ENCODE measurements at places on chromosomes 2 and 18. TPM values are rescaled to one million over a fixed set of nuclear protein-coding genes. Genes with fewer than 3 reads are reported as not detected.
A peak's percentile ranks its signal among the peaks of the same experiment; 100 is the strongest.

The CD207 gene
- not detected for total RNA-seq

DNA sequence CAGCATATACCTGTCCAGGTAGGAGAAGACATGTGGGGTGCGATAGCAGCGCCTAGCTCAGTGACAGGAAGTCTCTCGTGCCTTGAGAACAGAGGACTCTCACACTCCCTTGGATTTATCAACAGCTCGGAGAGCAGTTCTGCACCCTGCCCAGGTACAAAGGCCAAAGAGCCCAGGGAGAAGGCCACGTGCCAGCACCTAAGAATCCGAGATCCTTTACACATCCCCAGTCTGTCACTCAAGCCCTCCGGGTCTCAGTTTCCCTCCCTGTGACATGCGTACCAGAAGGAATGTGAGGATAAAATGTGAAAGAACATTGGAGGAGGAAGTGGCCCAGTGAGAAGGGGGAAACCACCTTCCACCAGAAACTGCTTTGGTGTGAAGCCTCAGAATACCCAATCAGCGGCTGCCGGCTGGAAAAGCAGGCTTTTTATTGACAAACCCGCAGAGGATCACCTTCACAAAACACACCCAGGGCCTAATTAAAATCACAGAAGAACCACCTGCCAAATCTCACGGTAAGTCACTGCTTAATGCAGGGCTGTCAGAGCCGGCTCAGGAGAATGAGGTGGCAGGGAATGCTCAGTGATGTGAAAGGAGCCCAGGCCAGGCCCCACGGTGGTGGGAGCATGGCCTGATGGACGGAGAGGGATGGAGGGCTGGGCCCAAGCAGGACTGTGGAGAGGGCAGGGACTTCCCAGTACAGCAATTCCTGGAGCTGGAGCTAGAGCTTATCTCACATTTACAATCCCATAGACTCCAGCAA lies 66.3 kb downstream of the MYO5B start:
- DNase-seq = no peak

DNA sequence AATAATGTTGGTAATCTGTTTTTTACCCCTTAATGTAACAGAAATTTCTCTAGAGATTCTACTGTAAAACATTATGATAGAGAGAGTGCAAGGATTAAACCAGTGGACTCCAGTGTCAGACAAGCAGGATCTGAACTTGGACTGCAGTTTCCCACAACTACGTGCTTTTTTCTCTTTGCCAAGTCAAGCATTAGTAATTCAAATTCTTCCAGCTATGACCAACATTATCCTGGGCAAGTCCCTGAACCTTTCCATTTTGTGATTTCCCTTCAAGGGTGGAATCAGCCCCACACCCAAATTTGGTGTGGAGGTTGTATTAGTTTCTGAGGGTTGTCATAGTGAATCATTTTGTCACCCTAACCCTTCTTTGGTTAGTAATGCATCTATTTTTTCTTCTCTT lies 482.0 kb downstream of the ZNF516 start:
- DNase-seq = no peak

- DNase-seq = no peak
Observed at GRCh38 chr2:219997341-219997851, 370.0 kb downstream of the SLC4A3 start.

DNA sequence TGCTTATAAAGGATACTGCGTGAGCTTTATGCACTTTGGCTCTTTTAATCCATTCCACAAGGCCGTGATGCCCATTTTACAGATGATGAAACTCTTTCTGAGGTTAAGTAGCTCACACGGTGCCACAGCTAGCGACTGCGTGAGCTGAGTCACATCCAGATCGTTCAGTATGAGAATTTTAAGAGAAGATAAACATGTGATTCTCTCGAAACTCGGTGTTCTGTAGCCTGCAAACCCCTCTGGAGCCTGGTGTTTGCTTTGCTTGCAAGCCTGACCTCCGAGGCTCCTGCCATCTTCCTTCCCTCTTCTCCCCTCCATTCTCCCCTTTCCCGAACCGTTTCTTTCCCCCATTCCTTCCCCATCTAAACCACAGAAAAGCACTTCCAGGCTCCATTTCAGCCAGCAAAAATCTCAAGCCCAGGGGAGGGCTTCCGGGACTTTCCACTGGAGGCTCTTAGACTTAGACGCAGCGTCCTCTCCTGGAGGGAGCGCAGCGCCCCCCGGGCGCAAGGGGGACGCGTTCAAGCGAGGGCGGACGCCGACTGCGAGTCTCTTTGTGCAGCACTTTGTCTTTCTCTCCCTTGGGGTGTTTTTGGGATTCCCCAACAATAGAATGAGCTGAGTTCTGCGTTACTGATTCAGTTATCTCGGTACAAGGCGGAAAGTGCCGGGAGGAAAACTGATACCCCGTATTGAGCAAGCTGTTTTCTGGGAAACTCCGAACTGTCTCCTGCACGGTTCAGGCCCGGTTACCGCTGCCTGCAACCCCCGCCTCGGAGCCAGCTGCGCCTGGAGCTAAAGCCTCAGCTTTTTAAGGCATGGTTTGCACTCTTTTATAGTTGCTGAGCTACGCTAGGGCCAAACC lies 38.0 kb downstream of the CYP1B1 start:
- DNase-seq = no peak

DNA sequence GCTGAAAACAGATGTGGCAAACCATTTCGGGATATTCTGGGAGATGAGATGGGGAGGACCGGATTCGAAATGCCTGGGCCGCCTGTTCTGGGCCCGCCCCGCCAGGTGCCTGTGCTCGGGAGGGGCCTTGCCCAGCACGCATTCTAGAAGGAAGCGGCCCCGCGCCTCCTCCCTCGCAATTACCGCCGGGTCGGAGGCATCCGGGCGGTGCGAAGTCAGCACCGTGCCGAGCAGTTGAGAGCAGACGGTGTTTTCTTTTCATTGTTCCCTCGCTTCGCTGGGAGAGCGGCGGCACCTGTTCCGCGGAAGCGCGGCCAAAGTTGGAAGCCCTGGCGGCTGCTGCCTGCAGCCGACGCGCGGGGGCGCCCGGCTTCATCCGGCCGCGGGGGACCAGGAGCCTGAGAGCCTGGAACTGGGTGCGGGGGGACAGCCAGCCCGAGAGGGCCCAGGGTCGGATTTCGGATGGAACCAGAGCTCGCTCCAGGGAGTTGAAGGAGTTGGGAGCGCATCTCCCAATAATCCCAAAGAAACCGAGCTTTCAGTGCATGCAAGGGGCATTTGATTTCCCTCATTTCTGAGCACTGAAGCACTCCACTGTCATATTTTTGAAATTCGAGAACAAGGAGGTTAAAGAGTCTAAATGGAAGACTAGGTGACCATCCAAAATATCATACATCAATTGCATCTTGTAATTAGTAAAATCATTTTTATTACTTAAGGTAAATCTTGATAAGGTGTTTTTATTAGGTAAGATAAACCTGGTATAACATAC lies 241.8 kb upstream of the RAB12 start:
- DNase-seq = peak; percentile 81

- DNase-seq = no peak
Observed at GRCh38 chr18:31828613-31829012, 67.9 kb upstream of the SLC25A52 start.

- DNase-seq = no peak
Observed at GRCh38 chr2:135130751-135131150, 78.7 kb downstream of the RAB3GAP1 start.

DNA sequence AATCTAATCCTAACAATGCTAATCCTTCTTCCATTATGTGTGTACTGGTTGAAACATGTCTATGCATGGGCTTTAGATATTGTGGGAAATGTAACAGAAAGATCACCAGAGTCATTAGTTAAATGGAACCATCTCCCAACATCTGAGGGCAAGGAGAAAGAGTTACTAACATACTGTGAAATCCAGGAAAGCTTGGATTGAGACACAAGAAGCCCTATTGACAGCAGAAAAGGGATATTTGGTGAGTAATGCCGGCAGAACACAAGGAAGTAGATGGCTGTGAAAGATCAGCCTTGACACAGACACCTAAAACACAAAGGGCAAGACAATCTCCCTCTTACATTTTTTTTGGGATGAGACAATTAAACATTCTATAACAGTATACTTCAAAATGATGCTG lies 28.5 kb upstream of the LAMA1 start:
- DNase-seq = no peak

DNA sequence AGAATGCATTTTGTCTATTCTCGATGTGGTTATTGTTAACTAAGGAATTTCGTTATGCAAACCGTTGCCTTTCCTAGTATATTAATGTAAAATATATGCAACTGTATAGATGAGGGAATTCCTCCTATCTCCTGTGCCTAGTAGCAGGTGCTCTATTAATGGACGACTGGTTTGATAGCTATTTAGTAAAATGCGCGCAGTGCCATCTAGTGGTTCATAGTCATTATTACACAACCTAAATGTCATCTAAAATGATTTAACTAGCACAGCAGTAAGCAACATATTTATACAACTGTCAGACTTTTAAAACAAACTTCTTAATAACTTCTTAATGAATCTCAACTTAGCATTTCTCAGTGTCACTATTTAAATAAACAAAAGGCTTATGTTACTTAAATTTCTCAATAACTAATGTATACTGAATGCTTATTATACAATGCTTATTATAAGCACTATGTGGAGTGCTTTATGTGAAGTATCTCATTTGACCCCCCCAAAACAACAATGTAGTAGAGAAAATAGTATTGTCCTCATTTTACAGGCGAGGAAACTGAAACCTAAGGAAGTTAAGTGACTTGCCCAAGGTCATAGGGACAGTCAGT lies 77.9 kb downstream of the DTNA start:
- DNase-seq = no peak

The GREB1 gene
- total RNA-seq = 0.88 TPM

- DNase-seq = no peak
Observed at GRCh38 chr2:185663811-185664210, 74.8 kb upstream of the FSIP2 start.

DNA sequence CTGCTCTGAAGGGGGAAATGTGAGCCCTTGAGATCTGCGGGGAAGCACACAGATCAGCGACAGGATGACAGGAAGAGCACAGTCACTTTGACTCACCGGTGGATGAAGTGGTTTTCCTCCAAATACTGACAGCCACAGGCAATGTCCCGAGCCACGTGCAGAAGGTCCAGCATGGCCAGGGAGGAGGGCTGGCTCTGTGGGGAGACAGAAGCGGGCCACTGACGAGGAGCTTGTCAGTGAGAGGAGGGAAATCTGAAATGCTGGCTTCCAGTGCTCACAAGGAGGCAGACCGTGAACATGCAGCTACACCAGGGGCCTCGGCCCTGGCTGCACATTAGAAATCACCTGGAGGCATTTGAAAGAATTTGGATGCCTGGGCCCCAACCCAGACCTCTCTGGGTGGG lies 98.7 kb downstream of the CLIP4 start:
- peak; percentile 54 for DNase-seq

The ADI1 gene
- 55.1 TPM for total RNA-seq

GRCh38 chr2:10222-10875 lies 36.0 kb downstream of the FAM110C start:
- peak; percentile 86 for DNase-seq

The NYAP2 gene
- total RNA-seq = 0.17 TPM

- DNase-seq = no peak
Observed at GRCh38 chr2:17578466-17578928, 38.0 kb downstream of the VSNL1 start.

- no peak for DNase-seq
Observed at GRCh38 chr2:209821806-209822205, 50.2 kb downstream of the UNC80 start.

DNA sequence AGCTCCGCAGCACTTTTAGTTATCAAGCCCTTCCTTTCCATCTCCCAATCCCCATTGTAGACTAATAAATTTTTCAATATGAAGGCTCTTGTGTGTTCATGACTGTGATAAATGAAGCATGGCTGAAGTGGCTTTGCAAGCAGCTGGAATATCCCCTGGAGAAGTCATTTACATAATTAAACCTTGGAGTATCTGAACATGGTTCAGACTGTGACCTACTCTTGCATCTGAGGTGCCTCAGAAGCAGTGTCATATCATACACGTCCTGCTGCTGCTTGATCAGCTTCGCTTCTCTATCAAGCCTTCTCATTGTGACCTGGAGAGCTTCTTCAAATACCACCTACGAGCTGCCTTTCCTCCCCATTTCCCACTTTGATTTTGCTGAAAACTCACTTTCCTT lies 48.4 kb upstream of the ZNF397 start:
- DNase-seq = no peak

GRCh38 chr2:188449971-188450370 lies 158.3 kb downstream of the GULP1 start:
- no peak for DNase-seq

The TEX44 gene
- not detected for total RNA-seq

- no peak for DNase-seq
Observed at GRCh38 chr2:188285049-188285448, 6.6 kb upstream of the GULP1 start.

DNA sequence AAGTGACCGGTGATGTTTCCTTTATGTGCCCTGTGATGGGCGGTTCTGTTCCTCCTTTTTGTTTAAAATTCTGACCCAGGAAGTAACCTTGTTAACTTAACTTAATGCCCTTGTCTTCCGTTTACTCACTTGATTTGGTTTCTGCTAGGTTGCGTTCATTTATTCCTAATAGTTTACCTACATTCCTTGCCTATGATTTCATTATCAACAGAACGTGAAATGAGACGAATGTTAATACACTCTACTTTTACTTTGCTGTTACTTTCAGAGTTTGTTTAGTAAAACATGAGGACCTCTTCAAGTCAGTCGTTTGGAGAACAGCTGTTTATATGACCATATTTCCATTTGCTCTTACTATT lies 638 bp downstream of the CEP192 start:
- DNase-seq = no peak

- no peak for DNase-seq
Observed at GRCh38 chr2:43300781-43301583, 74.6 kb upstream of the ZFP36L2 start.

The PROKR1 gene
- total RNA-seq = not detected

GRCh38 chr2:173059971-173060461 lies 15.6 kb upstream of the MAP3K20 start:
- DNase-seq = no peak

DNA sequence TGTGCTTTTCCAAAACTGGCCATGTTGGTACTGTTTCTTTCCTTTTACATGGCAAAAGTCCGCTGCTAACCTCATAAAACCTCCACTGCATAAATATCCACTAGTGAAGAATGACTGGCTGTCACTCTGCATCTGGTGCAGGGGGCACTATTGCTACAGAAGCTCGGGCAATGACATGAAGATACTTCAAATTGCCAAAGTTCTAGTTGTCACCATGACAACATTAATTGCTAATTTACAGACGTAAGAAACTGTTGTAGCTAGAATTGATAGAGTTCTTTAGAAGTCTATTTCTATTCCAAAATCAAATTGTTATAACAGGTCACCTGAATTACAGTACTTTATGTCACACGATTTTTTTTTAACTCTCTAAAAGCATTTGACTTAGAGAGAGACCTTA lies 845 bp downstream of the CFAP210 start:
- no peak for DNase-seq

The CHAC2 gene
- total RNA-seq = 4.4 TPM

The SGO2 gene
- 3.5 TPM for total RNA-seq

- DNase-seq = no peak
Observed at GRCh38 chr2:157320409-157320808, 5.2 kb downstream of the ERMN start.

The TUBB8B gene
- not detected for total RNA-seq

GRCh38 chr18:50315100-50315871 lies 27.8 kb upstream of the CXXC1 start:
- DNase-seq = no peak

The SULT1C2 gene
- 1.0 TPM for total RNA-seq

The GPR35 gene
- 21.3 TPM for total RNA-seq

The ITGB6 gene
- not detected for total RNA-seq

Data from spleen (tissue), 13 donors.